Activated CD4-positive, alpha-beta memory T cell treated with anti-CD3 and anti-CD28 coated beads, Interleukin-2, amount 10 ng/mL, durations not matched to agents 7 days and 5 days (primary cell): ENCODE measurements at places on chromosomes 13 and 19. TPM values are rescaled to one million over a fixed set of nuclear protein-coding genes. Genes with fewer than 3 reads are reported as not detected.
A peak's percentile ranks its signal among the peaks of the same experiment; 100 is the strongest.

MED29 gene
- 32.3 TPM for total RNA-seq

DNA sequence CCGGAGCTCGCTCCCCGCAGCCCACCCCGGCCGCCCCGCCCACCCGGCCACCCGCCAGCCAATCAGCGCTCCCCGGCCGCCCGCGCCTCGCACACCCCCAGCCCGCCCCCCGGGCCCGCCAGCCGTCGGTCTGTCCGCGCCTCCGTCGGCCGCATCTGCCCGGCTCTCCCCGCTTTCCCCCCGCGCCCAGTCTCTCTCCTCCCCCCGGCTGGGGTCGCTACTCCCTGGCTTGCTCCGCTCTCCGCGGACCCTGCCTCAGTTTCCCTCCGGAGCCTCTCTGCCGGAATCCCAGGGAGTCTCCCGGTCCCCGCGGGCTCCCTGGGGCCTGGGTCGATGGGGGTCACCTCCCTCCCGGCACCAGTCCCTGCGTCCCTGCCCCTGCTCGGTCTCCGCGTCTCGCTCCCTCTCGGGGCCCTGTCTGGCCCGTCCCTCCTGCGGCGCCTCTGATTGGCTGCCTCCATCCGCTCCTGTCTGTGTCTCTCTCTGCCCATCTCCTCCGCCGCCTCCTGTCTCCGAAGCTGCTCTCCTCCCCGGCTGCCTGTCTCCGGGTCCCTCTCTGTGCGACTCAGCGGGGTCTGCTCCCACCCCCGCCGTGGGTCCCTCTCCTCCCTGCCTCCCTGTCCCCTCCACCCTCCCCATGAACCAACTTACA lies 484 bp downstream of the IL11 start:
- H3K4me1 ChIP-seq: peaks cover 4% of the 10 kb centered on the region
- H3K36me3 ChIP-seq: no peaks in the 10 kb centered on the region
- DNase-seq: no peak
- no peak overlapping the region for H3K27ac ChIP-seq
- H3K4me3 ChIP-seq: peak overlapping the region; percentile 7

- no peak overlapping the region for H3K27ac ChIP-seq
- H3K27me3 ChIP-seq: no peaks in the 10 kb centered on the region
- H3K4me1 ChIP-seq: peaks cover 16% of the 10 kb centered on the region
- H3K36me3 ChIP-seq: peaks cover 3% of the 10 kb centered on the region
- DNase-seq: no peak
Measured at GRCh38 chr13:20391597-20392452, 133.8 kb downstream of the CRYL1 start.

DNA sequence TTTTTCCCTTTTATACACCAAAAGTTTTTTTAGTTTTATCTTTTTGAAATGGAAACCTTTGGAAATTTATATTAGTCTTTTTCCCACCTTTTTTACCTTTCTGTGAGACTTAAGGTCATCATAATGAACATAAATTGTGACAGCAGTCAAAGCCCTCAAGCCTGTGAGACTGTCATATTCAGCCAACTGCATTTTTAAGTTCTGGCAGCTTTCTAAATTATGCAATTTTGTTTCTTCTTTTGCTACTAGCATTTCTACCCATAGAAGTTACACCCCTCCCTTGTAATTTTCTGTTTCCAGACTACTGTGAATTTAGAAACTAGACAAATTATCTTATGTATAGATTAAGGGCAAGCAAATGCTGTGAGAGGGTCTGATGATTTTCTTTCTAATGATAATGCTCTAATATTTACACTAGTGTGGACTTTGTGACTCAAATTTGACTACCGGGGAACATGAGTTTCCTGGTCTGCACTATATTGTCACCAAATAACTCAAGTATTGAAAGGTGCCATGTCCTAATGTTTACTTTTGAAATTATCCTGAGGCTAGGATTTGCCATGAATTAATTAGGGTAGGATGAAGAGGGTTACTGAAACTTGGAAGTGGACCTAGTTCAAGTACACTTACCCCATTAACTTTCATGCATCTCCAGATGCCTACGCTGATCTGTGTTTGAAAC lies 43.7 kb downstream of the FRY start:
- no peaks in the 10 kb centered on the region for H3K4me1 ChIP-seq
- no peak for DNase-seq

- H3K4me3 ChIP-seq: no peak overlapping the region
- DNase-seq: no peak
- H3K27me3 ChIP-seq: no peaks in the 10 kb centered on the region
Measured at GRCh38 chr13:47396915-47397314, 500.1 kb upstream of the HTR2A start.

- DNase-seq: no peak
- no peaks in the 10 kb centered on the region for H3K36me3 ChIP-seq
- no peak overlapping the region for H3K4me3 ChIP-seq
Measured at GRCh38 chr13:75345193-75345592, 136.8 kb downstream of the TBC1D4 start.

- H3K4me1 ChIP-seq: no peaks in the 10 kb centered on the region
- no peak overlapping the region for H3K27ac ChIP-seq
- H3K36me3 ChIP-seq: no peaks in the 10 kb centered on the region
- no peak for DNase-seq
- H3K4me3 ChIP-seq: no peak overlapping the region
- H3K27me3 ChIP-seq: no peaks in the 10 kb centered on the region
Measured at GRCh38 chr19:28972058-28972852, 240.7 kb downstream of the UQCRFS1 start.

DNA sequence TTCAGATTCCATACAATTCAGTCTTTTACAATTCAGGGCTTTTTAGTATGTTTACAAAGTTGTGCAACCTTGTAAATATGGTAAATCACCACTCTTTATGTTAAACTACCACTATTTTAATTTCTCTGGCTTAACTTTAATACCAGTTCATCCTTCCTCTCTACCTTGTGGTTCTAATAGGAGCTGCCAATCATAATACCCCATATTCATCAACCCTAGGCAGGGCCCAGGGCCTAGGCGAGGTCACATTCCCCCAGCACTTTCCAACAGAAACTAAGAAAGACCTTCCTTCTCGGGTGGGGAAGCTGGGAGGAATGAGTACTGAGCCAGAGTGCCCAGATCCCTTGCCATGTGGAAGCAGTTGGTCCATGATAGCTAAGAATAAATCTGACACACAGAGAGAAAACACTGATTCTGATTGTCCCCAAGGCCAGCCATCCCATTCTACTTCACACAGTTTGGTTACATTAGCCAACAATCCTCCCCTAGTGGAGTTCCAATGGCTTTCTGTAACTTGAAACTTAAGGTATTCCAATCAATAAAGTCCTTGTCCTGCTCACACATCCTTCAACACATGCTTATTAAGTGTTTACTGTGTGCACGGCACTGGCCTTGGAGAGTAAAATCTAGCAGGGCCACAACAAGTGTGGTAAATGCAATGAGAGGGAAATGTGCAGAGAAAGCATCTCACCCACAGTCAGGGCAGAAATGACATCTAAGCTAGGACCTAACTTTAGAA lies 76.8 kb downstream of the NUFIP1 start:
- peaks cover 5% of the 10 kb centered on the region for H3K27me3 ChIP-seq
- H3K36me3 ChIP-seq: no peaks in the 10 kb centered on the region
- no peak overlapping the region for H3K4me3 ChIP-seq
- H3K4me1 ChIP-seq: no peaks in the 10 kb centered on the region

DNA sequence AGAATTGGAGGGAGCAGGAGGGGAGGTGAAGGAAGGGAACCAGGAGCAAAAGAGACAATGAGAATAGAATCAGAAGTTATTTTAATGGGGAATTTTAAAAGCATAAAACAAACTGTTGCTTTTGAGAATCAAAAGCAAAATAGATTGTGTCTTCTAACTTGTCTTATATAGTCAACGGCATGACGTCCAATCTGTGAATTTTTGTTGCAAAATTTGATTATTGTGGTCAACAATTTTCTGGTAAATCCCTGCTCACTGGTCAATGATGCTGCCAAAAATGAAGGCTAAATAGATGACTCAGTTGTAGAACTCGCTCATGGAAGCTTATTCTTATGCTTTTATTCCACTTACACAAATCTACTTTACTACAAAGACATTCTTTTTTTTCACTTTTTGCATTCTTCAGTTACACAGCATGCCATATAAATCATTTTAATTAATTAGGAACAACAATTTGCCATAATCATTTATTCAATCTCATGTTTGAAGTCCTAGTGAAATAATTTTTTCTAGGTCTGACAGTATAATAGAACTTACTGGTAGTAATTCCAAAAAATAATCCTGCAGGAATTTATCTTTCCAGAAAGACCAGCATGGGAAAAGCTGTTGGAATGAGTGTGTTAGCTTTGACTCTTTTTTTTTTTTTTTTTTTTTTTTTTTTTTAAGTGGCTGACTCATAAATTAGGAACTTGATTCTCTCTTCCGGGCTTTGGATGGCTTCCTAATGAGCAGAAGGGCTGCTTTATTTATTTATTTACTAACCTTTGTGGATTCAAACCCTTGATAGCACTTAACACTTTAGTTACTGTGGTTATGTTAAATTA lies 256.9 kb downstream of the SPRY2 start:
- H3K27ac ChIP-seq: no peak overlapping the region
- H3K27me3 ChIP-seq: no peaks in the 10 kb centered on the region
- no peaks in the 10 kb centered on the region for H3K4me1 ChIP-seq
- H3K4me3 ChIP-seq: no peak overlapping the region
- no peak for DNase-seq
- no peaks in the 10 kb centered on the region for H3K36me3 ChIP-seq

SYCN gene
- not detected for total RNA-seq

DNA sequence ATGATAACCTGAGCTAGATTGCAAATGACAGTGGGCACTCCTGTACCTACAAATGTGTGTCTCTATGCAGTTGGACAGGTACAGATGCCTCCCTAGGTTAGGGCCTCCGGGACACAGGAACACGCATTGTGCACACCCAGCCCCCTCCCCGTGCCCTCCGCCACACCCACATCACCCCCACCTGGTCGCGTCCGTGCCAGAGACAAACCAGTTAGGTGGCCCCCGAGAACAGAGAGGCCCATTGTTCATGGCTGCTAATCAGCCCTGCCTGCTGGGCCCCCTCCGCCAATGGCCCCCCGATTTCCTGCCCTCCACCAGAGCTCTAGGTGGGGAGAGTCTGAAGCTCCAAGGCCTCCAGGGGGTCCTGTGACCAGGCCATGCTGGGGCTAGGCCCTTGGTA lies 13.7 kb downstream of the NRTN start:
- no peak overlapping the region for H3K27ac ChIP-seq
- peaks cover 9% of the 10 kb centered on the region for H3K27me3 ChIP-seq
- no peaks in the 10 kb centered on the region for H3K4me1 ChIP-seq
- H3K36me3 ChIP-seq: no peaks in the 10 kb centered on the region

FUT3 gene
- not detected for total RNA-seq

- no peaks in the 10 kb centered on the region for H3K36me3 ChIP-seq
- H3K4me1 ChIP-seq: peaks cover 3% of the 10 kb centered on the region
- H3K27ac ChIP-seq: no peak overlapping the region
- H3K27me3 ChIP-seq: no peaks in the 10 kb centered on the region
Measured at GRCh38 chr19:3441089-3441985, 39.0 kb downstream of the SMIM24 start.

DNA sequence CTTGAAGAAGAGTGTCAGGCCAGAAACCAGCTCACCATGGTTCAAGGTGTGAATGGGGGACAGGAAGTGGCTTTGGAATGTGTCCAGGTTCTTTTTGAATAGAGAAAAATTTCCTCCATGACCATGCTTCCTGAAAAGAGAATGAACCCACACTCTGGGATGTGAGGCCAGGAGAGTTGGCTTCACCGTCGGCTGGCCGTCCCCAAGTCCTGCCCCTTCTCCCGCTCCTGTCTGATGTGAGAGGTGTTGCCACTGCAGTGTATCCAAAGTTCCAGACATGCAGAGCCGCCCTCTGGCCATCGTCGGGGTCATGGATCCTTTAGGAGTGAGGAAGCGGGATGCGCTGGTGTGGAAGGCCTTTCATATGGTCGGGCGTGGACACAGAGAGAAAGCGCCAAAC lies 101.2 kb downstream of the COL4A2 start:
- peaks cover 40% of the 10 kb centered on the region for H3K27me3 ChIP-seq
- no peaks in the 10 kb centered on the region for H3K36me3 ChIP-seq
- peaks cover 5% of the 10 kb centered on the region for H3K4me1 ChIP-seq
- no peak overlapping the region for H3K27ac ChIP-seq
- H3K4me3 ChIP-seq: no peak overlapping the region
- no peak for DNase-seq

DNA sequence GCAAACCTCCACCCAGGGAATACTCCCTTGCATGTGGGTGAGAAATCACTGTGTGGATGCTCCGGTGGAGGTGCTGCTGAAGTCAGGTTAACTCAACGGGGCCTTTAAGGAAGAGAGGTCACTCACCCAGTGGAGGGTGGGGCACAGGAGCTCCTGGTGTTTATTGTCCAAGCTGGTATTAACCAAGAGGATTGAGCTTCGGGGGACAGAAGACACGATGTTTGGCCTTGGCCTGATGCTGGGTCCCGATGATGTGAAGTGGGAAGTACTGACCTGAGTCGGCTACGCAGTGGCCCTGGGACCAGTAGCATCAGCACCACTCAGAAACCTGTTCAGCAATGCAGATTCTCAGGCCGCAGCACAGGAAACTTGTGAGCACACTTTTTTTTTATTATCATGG lies 85.7 kb upstream of the WASF3 start:
- peaks cover 9% of the 10 kb centered on the region for H3K4me1 ChIP-seq
- H3K4me3 ChIP-seq: no peak overlapping the region
- no peak overlapping the region for H3K27ac ChIP-seq
- no peaks in the 10 kb centered on the region for H3K36me3 ChIP-seq
- H3K27me3 ChIP-seq: peaks cover 3% of the 10 kb centered on the region
- DNase-seq: no peak

GRCh38 chr19:39299404-39299803 lies 3.2 kb downstream of the IFNL1 start:
- H3K4me1 ChIP-seq: peaks cover 43% of the 10 kb centered on the region
- peaks cover 10% of the 10 kb centered on the region for H3K27me3 ChIP-seq
- H3K4me3 ChIP-seq: peak overlapping the region; percentile 8
- H3K27ac ChIP-seq: peak overlapping the region; percentile 67

CDX2 gene
- total RNA-seq: not detected

- DNase-seq: no peak
- no peak overlapping the region for H3K4me3 ChIP-seq
- H3K27ac ChIP-seq: no peak overlapping the region
- no peaks in the 10 kb centered on the region for H3K4me1 ChIP-seq
- H3K36me3 ChIP-seq: no peaks in the 10 kb centered on the region
Measured at GRCh38 chr13:105007166-105007808, 1528.2 kb downstream of the EFNB2 start.

GRCh38 chr13:32650705-32651311 lies 64.6 kb downstream of the PDS5B start:
- H3K4me3 ChIP-seq: no peak overlapping the region
- H3K27ac ChIP-seq: no peak overlapping the region
- H3K4me1 ChIP-seq: peaks cover 30% of the 10 kb centered on the region
- no peaks in the 10 kb centered on the region for H3K27me3 ChIP-seq

PEAK3 gene
- total RNA-seq: 0.88 TPM

GRCh38 chr19:11554160-11554559 lies 4.9 kb downstream of the ELOF1 start:
- no peaks in the 10 kb centered on the region for H3K27me3 ChIP-seq
- peaks cover 25% of the 10 kb centered on the region for H3K36me3 ChIP-seq
- no peak overlapping the region for H3K4me3 ChIP-seq

PDS5B gene
- total RNA-seq: 60.6 TPM

DNA sequence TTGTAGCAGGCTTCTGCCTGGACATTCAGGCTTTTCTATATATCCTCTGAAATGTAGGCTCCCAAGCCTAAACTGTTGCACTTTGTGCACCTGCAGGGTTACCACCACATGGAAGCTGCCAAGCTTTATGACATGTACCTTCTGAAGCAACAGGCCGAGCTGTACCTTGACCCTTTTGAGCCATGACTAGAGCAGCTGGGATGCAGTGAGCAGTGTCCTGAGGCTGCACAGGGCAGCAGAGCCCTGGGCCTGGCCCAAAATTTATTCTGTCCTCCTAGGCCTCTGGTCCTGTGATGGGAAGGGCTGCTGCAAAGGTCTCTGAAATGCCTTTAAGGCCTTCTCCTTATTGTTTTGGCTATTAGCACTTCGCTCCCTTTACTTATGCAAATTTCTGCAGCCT lies 23.5 kb upstream of the CD177 start:
- H3K27me3 ChIP-seq: no peaks in the 10 kb centered on the region
- H3K27ac ChIP-seq: no peak overlapping the region
- H3K4me3 ChIP-seq: no peak overlapping the region
- H3K4me1 ChIP-seq: no peaks in the 10 kb centered on the region

RFC3 gene
- total RNA-seq: 34.9 TPM
